ENCODE measurements at places on chromosomes 6 and 20. TPM values are rescaled to one million over a fixed set of nuclear protein-coding genes. Genes with fewer than 3 reads are reported as not detected.

HMGN3 gene
- total RNA-seq: 74.9 TPM

TNNC2 gene
- not detected for total RNA-seq

AIF1 gene
- total RNA-seq: not detected

FAM209B gene
- 0.71 TPM for total RNA-seq

COL11A2 gene
- 0.07 TPM for total RNA-seq

HEY2 gene
- not detected for total RNA-seq

KIAA0408 gene
- not detected for total RNA-seq

SLC17A9 gene
- total RNA-seq: 0.34 TPM

APCDD1L gene
- 4.4 TPM for total RNA-seq

SLC22A7 gene
- total RNA-seq: not detected

BPIFB1 gene
- total RNA-seq: not detected

TXLNB gene
- not detected for total RNA-seq

TREM1 gene
- not detected for total RNA-seq

MUC21 gene
- not detected for total RNA-seq

HCK gene
- not detected for total RNA-seq

GTSF1L gene
- not detected for total RNA-seq

HLA-B gene
- total RNA-seq: 266 TPM

FAM217A gene
- not detected for total RNA-seq

PSORS1C2 gene
- total RNA-seq: not detected

HELZ2 gene
- 65.5 TPM for total RNA-seq

LTA gene
- not detected for total RNA-seq

PRR3 gene
- total RNA-seq: 5.7 TPM

EEF1A1 gene
- total RNA-seq: 9,274 TPM

LY6G6D gene
- total RNA-seq: not detected

NKX2-2 gene
- total RNA-seq: not detected

MUCL3 gene
- not detected for total RNA-seq

SLC32A1 gene
- total RNA-seq: not detected

PPP1R16B gene
- total RNA-seq: not detected
